ENCODE measurements at places on chromosomes 1 and 21.

- DNase-seq: no peak
Observed at GRCh38 chr1:156908955-156909354, 11.5 kb upstream of the LRRC71 start.

GRCh38 chr1:66012106-66012784, 219.6 kb downstream of the PDE4B start:
- DNase-seq: no peak

GRCh38 chr1:239805851-239806772, 285.6 kb upstream of the FMN2 start:
- no peak for DNase-seq

DNA sequence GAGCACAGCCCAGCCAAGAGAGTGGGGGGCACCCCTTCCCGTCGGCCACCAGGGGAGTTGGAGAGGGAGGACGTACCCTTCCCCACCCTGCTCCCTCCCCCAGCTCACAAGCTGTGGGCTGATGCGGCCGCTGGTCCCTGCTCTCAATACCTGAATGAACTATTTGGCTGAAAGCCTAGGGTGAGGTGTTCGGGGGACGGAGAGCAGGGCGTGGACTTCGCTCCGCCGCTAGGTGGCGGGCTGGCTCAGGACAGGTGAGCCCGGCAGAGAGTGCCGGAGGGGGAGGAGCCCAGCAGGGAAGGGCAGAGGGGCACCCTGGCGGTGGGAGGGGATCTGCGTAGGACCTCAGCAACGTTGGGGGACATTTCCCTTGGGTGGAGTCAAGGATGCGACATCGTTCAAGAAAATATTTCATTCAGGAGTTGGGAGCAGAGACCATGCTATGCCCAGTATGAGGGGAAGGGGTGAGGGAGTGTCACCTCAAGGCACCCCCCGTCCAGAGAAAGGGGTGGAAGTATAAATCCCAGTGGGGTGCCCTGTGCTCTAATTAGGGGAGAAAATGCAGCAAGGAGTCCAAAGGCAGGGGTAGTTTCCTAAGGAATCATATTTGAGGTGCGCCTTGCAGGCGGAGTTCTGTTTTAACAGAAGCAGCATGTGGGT, 12.0 kb upstream of the RHBG start:
- DNase-seq: no peak

DNA sequence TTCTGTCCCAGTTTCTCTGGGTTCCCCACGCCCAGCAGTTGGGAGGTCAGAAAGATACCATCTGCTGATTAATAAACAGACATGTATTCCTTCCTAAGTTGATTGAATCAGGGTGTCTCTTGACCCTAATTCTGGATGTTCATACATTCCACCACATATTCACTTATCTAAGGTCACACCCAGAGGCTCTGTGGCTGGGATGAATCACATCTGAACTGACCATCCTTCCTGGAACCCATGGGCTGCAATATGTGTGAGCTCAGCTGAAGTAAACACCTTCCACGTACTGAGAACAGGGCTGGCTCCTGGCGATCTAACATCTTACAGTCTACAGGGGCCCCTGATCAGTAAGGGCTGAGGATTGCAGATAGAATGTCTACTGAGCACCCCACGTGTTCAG, 20.5 kb upstream of the TRABD2B start:
- no peak for DNase-seq

DNA sequence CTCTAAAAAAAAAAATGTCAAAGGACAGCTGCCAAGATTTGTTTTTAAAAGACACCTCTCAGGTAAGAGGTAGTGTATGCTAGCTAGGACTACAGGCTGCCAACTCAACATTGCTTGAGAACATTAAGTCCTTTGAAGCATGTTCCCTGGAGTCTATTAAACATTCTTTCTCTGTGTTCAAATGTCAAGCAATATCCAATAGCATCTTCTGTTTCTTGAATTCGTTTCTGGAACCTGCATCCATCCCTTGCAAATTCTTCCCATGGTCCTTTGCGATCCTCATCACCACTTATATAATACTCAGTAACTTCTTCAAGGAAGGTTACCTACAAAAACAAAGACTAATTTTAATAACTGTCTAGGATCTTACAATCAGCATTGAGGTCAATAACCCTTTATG, 5.6 kb downstream of the PPP1R15B start:
- DNase-seq: no peak

DNA sequence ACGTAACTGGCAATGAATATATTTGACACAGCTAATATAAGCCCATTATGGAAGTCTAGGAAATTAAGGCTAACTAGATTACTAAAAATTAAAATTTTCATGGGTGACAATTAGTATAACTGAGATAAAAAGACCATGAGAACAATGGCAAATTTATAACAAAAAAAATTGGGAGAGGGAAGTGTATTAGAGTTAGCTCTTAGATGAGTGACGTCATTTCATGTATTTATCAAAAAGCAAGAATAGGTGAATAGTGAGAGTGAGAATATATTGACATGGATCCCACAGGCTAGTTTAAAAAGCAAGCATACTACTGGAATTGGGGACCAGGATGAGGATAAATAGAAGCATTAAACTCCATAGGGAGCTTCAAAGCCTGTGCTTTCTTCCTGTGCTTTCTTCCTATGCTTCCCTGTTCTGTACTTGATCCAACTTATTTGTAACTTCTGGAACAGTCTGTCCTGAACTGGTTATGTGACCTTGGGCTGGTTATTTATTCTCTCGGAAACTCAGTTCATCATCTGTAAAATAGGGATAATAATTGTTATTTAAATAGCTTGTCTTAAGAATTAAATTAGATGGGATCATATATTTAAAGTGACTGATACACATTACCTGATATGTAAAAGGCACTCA, 9.1 kb downstream of the BCL9 start:
- DNase-seq: no peak

DNA sequence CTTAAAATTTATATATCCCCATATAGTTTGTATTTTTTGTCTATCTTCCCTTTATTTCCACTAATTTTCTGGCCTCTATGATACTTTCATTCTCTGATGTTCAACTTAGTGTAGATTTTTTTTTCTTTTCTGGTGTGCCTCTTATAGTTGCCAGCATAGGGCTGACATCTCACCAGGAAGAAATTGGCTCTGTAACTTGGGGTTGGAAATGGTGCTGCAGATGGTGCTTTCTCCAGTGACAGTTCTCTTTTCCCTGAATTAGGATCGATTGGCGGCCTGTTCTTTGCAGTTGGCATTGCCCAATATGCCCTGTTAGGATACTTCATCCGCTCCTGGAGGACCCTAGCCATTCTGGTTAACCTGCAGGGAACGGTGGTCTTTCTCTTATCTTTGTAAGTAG, 50.3 kb downstream of the SLC22A15 start:
- DNase-seq: no peak

- no peak for DNase-seq
Observed at GRCh38 chr1:246383791-246384190, 123.3 kb downstream of the SMYD3 start.

DNA sequence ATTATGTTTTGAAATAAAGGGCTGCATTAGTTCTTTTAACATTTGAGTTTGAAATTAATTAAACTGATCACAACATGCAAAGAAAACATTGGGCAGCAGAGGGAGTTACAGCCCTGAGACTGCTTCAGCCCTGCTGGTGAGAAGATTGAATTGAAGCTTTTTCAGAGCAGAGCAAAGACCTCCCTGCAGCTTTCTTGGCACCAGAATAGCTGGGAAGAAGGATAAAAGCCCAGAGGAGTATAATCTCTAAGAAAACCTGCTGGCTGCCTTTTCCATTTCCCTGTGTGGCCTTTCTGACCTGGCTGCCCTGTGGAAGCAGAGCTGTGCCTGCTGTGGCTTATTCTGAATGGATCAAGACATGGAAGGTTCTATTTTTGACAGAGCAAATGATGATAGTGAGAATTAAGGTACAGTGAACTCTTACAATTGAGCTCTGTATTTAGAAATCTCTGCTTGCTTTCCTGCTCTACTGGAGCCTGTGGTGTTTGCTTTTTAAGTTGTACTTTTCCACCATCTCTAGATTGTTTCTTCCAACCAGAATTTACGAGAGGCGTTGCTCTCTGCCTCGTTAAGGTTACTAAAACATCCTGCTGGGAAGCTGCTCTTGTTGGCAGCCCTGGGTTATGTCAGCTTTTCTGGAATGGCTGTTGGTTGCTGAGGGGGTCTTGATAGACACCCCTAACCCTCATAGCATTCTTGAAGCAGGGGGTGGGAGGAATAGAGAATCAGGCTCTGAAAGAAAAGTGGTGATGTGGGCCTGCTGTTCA, 9.9 kb downstream of the SNRPE start:
- no peak for DNase-seq

GRCh38 chr1:205792961-205793673, 17.8 kb upstream of the RAB29 start:
- no peak for DNase-seq

DNA sequence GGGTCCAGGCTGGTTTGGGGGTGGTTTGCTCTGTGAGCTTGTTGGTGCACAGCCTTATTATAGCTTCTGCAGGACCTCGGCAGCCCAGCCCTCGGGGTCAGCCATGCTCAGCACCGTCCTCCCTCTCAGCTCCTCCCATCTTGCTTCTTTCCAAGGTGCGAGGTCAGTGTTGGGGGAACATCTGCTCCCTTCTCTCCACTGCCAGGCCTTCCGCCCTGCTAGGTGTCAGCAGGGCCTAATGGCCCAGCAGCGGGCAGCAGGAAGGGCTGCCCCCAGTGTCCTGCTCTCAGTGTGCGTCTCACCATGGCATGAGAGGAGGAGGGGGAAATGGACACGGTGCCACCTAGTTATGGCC, 36.5 kb upstream of the LRRC3 start:
- no peak for DNase-seq

- no peak for DNase-seq
Observed at GRCh38 chr1:200837931-200838571, 34.7 kb upstream of the GPR25 start.

DNA sequence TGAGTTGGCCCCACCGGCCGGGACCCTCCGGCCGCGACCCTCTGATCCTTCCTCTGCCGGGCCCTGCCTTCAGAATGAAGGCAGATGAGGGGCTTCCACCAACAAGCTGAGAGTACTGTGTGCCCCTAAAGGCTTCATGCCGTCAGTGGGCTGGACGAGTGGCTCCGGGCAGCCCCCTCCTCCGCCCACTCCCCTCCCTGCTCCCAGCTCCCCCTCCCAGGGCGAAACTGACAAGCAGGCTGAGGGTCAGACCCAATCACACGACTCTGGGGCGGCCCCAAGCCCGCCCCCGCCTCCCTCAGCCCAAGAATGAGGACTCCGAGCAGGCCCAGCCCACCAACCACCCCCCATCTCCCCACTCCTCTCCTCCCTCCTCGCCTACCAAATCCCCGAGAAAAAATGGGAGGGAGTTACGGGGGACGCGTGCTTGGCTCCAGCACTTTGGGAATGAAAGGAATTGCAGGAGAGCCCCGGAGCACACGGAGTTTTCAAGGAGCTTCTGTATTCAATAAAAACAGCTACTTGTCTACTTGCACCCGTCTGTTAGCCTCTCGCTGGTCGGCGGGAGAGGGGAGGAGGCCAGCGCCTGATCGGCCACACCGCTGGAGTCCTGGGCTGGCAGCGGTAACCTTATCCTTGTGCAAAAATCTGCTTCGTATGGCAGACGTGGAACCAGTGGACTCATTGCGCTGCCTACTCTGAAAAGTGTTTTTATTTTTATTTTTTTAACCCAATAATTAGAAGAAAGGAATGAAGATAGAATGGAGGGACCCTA, at the start of gene COL11A1:
COL11A1 (minus strand) TSS at position 147 of the 775 bp plus-strand sequence. CDS start 344 bp downstream, outside the sequence.
- no peak for DNase-seq

DNA sequence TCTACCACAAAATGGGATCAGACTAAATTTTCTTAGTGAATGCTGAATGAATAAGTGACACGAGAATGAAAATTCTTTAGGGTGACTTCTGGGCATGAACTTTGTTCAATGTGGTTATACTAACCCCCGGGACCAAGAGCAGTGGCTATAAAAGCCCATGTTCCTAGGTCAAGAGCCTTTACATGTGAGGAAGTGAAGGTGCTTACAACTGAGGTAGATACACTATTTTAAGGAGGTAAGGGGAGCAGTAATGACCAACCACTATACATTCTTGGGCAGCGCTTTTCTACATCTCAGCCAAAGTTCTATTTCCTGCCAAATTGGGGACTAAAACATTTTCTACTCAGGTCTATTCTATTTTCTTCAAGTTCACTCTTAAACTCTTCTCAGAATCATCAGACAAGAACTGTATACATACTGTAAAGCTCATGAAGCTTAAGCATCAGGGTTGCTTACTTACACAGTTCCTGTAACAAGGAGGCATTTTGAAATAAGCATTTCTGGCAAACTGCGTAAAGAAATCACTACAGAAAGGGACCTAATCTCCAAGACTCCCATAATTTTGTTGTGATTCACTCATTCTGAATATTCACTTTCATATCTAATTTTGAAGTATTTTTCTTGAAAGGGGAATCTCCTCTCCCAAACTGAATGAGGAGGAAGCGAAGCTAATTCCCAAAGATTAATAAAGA, 8.5 kb upstream of the ARHGAP29 start:
- DNase-seq: no peak

GRCh38 chr1:34683616-34684015, 71.2 kb upstream of the GJB5 start:
- no peak for DNase-seq

DNA sequence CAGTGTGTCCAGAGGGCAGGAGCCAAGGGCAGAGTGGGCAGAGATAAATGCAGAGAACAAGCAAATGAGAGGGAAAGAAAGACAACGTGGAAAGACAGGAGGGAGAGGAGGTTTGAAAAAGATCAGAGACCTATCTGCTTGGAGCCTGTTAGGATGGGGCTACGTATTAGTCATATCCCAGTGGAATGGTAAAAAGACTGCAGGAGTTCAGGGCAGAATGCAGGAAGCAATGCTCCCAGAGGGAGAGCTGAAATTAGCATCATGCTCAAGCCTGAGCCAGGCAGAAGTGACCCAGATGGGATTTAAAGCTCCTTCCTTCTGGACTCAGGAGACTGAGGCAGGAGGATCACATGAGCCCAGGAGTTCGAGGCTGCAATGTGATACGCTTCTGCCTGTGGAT, 261.3 kb upstream of the CHRM3 start:
- no peak for DNase-seq

Data from esophagus squamous epithelium (tissue), 5 donors.